Fibroblast of the aortic adventitia (primary cell): ENCODE measurements at places on chromosomes 6 and 20. TPM values are rescaled to one million over a fixed set of nuclear protein-coding genes. Genes with fewer than 3 reads are reported as not detected.

The OPN5 gene
- under 0.01 TPM in 1 of 2 replicates, not detected in the other for total RNA-seq

The LTV1 gene
- 23.0 and 46.4 TPM in 2 replicates for total RNA-seq

DNA sequence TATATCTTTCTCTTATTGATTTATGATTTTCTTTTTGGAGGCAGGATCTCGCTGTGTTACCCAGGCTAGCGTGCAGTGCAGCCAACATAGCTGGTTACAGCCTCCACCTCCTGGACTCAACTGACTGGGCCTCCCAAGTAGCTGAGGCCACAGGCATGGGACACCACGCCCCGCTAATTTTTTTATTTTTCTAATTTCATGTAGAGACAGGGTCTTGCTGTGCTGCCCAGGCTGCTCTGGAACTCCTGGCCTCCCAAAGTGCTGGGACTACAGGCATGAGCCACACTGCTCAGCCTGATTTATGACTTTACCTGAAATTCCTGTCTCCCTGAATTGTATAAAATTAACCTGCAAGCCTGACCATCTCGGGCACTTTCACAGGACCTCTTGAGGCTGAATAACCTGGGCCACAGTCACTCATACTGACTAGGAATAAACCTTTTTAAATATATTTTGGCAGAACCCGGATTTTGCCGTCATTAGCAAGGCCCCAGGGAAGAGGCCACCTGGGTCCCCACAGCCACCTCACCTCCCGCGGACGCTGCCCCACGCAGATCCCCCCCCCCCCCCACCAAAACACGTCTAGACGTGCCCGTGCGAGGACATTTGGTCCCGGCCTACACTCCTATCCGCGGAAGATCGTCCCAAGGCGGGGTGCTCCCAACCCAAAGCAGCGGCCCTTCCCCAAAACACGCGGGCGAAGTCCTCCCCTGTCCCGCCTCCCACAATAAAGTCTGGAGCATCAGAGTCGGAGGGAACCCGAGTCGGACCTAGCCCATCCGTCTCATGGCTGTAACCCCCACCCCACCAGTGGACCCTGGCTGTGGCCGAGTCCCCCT is 902 bp downstream of the ZNF337 start:
- peak; percentile 14 for DNase-seq

GRCh38 chr20:63829945-63830835 is 874 bp downstream of the ZBTB46 start:
- DNase-seq = no peak

GRCh38 chr6:127022302-127022701 is 96.2 kb upstream of the RSPO3 start:
- no peak for DNase-seq
